ENCODE measurements at places on chromosomes 13 and 19.
A peak's percentile ranks its signal among the peaks of the same experiment; 100 is the strongest.

- no peaks in the 10 kb centered on the region for H3K36me3 ChIP-seq
- H3K4me3 ChIP-seq, result no peak overlapping the region
- H3K4me1 ChIP-seq, result no peaks in the 10 kb centered on the region
- H3K27ac ChIP-seq, result no peak overlapping the region
- H3K27me3 ChIP-seq, result no peaks in the 10 kb centered on the region
- no peak for DNase-seq
Observed at GRCh38 chr13:107361666-107362065, 793.7 kb upstream of the ARGLU1 start.

GRCh38 chr19:45999653-46000121, 4.4 kb downstream of the CCDC61 start:
- no peaks in the 10 kb centered on the region for H3K36me3 ChIP-seq
- no peak for DNase-seq
- H3K27ac ChIP-seq, result no peak overlapping the region
- H3K4me1 ChIP-seq, result peaks cover 6% of the 10 kb centered on the region
- H3K27me3 ChIP-seq, result no peaks in the 10 kb centered on the region

GRCh38 chr13:113745059-113745458, 14.0 kb upstream of the TMEM255B start:
- no peak for DNase-seq
- no peaks in the 10 kb centered on the region for H3K27me3 ChIP-seq
- H3K27ac ChIP-seq, result no peak overlapping the region
- H3K4me3 ChIP-seq, result no peak overlapping the region
- H3K36me3 ChIP-seq, result no peaks in the 10 kb centered on the region

GRCh38 chr19:53552001-53552721, 14.2 kb downstream of the ZNF331 start:
- peaks cover 4% of the 10 kb centered on the region for H3K4me1 ChIP-seq
- H3K4me3 ChIP-seq, result no peak overlapping the region
- no peak for DNase-seq
- H3K36me3 ChIP-seq, result no peaks in the 10 kb centered on the region

GRCh38 chr13:110627761-110628476, 12.6 kb downstream of the NAXD start:
- H3K36me3 ChIP-seq, result peaks cover 21% of the 10 kb centered on the region
- no peaks in the 10 kb centered on the region for H3K4me1 ChIP-seq
- no peak for DNase-seq
- H3K27ac ChIP-seq, result no peak overlapping the region
- H3K4me3 ChIP-seq, result no peak overlapping the region
- no peaks in the 10 kb centered on the region for H3K27me3 ChIP-seq

DNA sequence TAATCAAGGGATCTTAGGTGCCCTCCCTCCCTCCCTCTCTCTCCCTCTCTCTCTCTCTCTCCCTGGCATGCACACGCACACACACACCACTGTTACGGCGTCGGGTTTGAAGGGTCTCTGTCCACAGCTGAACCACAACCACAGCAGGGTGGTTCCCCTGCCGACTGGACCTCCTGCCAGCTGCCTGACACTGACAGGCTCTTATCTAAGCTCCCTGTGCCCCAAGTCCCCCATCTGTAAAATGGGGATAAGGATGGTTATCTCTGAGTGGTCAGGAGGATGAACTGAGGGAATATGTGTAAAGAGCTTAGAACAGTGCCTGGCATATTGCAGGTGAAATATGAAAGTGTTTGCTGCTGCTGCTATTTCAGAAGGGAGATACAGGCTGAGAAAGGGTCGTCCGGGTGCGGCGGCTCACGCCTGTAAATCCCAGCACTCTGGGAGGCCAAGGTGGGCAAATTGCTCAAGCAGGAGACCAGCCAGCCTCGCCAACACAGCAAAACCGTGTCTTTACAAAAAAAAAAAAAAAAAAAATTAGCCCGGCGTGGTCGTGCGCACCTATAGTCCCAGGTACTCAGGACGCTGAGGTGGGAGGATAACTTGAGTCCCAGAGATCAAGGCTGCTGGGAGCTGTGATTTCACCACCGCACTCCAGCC, 852 bp upstream of the SHISA7 start:
- no peak overlapping the region for H3K4me3 ChIP-seq
- H3K36me3 ChIP-seq, result no peaks in the 10 kb centered on the region
- no peak for DNase-seq

DNA sequence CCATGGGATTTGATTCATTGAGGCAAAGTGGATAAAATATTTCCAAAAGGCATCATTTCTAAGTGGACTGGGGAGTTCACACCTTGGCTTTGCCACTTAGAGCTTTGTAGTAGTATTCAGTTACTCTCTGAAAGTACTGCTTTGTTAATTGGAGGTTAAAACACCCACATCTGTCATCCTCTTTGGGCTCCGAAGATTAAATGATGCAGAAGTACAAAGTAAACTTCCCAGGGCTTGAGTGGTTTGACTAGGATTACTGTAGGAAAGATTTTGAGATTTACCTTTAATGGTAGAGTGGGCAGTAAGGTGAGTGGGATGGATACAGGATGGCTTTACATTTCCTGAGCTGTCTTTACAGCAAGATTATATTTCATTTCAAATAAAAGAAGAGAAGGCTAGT, 42.4 kb downstream of the WASF3 start:
- H3K27me3 ChIP-seq, result no peaks in the 10 kb centered on the region
- peaks cover 13% of the 10 kb centered on the region for H3K4me1 ChIP-seq

GRCh38 chr13:84032116-84032515, 149.8 kb upstream of the SLITRK1 start:
- no peaks in the 10 kb centered on the region for H3K4me1 ChIP-seq
- no peak for DNase-seq
- H3K36me3 ChIP-seq, result no peaks in the 10 kb centered on the region
- H3K27ac ChIP-seq, result no peak overlapping the region
- no peaks in the 10 kb centered on the region for H3K27me3 ChIP-seq
- H3K4me3 ChIP-seq, result no peak overlapping the region

- no peak overlapping the region for H3K27ac ChIP-seq
- peaks cover 5% of the 10 kb centered on the region for H3K4me1 ChIP-seq
- no peak for DNase-seq
Observed at GRCh38 chr13:28426381-28426780, 68.5 kb downstream of the FLT1 start.

- no peaks in the 10 kb centered on the region for H3K4me1 ChIP-seq
- H3K36me3 ChIP-seq, result no peaks in the 10 kb centered on the region
Observed at GRCh38 chr19:30719999-30720345, 347.8 kb downstream of the ZNF536 start.

GRCh38 chr19:35002037-35002535, 2.0 kb downstream of the GRAMD1A start:
- H3K27me3 ChIP-seq, result no peaks in the 10 kb centered on the region
- H3K4me1 ChIP-seq, result peaks cover 12% of the 10 kb centered on the region
- peak overlapping the region; percentile 25 for H3K4me3 ChIP-seq
- DNase-seq, result no peak

DNA sequence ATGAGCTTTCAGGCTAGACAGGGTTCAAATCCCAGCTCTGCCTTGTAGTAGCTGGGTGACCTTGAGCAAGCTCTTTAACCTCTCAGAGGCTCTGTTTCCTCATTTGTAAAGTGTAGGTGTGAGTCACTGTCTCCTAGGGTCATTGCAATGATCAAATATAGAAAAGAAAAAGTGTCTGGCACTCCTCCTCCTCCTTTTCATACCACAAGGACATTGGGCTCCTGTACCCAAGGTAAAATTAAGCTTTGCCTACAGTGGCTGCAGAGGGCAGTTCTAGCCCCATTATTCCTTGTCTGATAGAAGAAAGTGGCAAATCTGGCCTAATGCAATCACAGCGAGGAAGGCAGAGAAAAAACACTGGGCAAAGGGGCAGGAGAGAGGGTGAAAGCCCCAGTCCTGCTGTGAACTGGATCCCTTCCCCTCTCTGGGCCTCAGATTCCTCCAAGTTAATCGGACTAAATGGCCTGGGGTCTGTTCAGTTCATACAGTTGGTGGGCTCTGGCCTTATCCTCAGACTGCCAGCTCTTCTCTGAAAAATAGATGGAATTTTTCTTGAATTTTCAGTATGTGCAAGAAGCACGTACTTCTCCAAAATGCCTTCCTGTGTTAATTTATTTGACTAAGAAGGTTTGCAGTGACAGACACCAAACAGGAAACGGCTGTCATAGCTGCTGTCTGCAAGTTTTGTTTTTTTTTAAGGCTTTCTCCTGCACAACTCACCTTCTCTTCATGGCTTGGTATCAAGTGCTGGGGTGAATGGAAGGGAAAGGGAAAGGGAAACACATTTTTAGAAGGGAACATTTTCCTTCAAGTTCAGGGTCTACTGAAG, 35.3 kb downstream of the RGCC start:
- no peaks in the 10 kb centered on the region for H3K27me3 ChIP-seq
- H3K4me3 ChIP-seq, result no peak overlapping the region
- no peak overlapping the region for H3K27ac ChIP-seq
- no peaks in the 10 kb centered on the region for H3K36me3 ChIP-seq
- peaks cover 16% of the 10 kb centered on the region for H3K4me1 ChIP-seq
- peak; percentile 56 for DNase-seq

GRCh38 chr19:35408284-35409171, 37.7 kb downstream of the GPR42 start:
- no peak overlapping the region for H3K27ac ChIP-seq
- no peak overlapping the region for H3K4me3 ChIP-seq
- H3K4me1 ChIP-seq, result peaks cover 1% of the 10 kb centered on the region
- no peaks in the 10 kb centered on the region for H3K36me3 ChIP-seq
- H3K27me3 ChIP-seq, result no peaks in the 10 kb centered on the region
- DNase-seq, result no peak

GRCh38 chr13:110108348-110109139, 198.4 kb downstream of the COL4A1 start:
- DNase-seq, result peak; percentile 87
- H3K27me3 ChIP-seq, result no peaks in the 10 kb centered on the region
- H3K36me3 ChIP-seq, result no peaks in the 10 kb centered on the region
- H3K27ac ChIP-seq, result peak overlapping the region; percentile 79
- H3K4me1 ChIP-seq, result peaks cover 2% of the 10 kb centered on the region
- no peak overlapping the region for H3K4me3 ChIP-seq

All from lung (tissue), 17 donors.